GM12892 (cell line): ENCODE measurements at places on chromosomes 3 and 15.

DNA sequence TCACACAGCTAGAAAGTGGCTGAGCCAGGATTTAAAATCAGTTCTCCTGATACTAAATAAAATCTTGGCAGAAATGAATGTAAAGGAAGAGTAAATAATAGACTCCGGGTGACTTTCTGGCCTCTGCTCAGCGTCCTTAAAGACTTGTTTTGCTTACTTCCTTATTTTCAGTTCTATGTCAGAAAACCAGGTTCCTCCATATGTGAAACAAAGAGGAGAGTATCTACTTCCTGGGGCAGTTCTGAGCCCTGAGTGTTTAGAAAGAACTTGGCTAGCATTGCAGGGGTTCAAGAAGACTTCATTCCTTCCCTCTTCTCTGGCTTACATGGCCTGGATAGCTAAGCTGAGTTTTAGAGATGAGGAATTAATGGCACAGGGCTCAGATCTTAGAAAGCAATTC lies 222.8 kb upstream of the TLE3 start:
- no peak for DNase-seq

GRCh38 chr3:148079370-148079769 lies 618.3 kb upstream of the AGTR1 start:
- DNase-seq: no peak

DNA sequence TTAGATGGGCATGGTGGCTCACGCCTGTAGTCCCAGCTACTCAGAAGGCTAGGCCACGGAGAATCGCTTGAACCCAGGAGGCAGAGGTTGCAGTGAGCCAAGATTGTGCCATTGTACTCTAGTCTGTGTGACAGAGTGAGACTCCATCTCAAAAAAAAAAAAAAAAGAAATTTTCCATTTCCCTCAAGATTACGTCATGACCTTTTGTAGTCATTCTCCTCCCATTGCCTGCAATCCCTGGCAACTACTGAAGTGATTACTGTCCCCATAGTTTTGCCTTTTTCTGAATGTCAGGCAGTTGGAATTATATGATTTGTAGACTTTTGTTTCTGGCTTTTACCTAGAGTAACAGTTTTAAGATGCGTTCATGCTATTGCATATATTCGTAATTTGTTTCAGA lies 28.0 kb downstream of the WDR76 start:
- no peak for DNase-seq

- DNase-seq: no peak
Measured at GRCh38 chr3:100317912-100318311, 16.6 kb upstream of the NIT2 start.

DNA sequence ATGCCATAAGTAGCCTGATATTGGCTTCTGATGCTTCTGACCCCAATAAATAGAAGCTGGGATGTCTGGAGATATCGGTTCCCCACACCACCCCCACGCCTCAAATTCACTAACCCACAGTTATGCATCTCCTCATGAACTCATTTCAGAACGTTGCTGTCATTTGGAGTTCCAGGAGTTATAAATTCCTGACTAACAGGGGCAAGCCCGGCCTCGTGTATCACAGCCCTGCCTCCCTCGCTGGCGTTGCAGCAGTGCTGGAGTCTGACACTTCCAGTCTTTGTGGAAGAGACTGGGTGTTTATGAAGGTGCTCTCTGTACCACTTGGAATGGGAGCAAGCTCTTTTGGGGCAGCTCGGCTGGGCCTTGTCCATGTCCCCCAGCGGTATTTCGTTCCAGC lies 101.0 kb downstream of the ANP32A start:
- no peak for DNase-seq

DNA sequence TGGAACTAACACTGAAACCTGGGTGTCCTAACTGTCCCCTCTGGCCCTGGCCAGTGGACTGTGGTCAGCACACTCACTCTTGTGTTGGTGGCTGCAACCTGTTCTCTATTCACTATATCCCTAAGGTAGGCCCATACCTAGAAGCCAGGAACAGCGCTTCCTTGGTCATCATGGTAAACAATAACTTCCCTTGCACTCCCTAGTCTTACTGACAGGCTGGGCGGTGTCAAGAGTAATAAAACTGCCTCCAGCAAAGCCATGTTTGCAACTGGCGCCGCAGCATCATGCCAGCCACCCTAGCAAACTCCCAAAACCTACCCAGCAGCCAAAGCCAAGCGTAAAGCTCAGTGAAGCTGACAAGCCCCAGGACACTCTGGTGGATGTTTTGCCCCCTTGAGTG lies 63.1 kb upstream of the TSEN2 start:
- no peak for DNase-seq

GRCh38 chr3:56620371-56620770 lies 62.7 kb downstream of the TASOR start:
- DNase-seq: no peak

DNA sequence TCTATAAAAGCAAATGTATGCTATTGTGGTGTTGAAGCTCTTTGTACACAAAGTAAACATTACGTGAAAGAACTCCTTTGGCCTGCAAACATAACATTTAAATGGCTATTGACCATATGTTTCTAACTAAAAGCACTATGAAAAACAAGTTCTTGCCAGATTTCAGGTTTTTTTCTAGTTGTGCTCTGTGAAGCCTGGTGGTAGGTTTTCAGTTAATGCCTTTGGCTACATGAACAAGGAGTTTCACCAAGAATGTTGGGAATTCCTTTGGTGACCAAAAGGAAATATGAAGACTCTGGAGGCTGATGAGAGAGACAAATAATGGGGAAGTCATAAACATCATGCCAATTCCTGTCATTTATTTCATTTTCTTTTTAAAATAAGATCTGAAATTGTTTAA lies 66.0 kb downstream of the RBMS3 start:
- no peak for DNase-seq

GRCh38 chr3:157914882-157915281 lies 191.3 kb downstream of the SHOX2 start:
- no peak for DNase-seq

GRCh38 chr15:101048581-101049030 lies 129.4 kb downstream of the LRRK1 start:
- DNase-seq: no peak

- DNase-seq: no peak
Measured at GRCh38 chr3:149941186-149941585, 29.5 kb downstream of the PFN2 start.

DNA sequence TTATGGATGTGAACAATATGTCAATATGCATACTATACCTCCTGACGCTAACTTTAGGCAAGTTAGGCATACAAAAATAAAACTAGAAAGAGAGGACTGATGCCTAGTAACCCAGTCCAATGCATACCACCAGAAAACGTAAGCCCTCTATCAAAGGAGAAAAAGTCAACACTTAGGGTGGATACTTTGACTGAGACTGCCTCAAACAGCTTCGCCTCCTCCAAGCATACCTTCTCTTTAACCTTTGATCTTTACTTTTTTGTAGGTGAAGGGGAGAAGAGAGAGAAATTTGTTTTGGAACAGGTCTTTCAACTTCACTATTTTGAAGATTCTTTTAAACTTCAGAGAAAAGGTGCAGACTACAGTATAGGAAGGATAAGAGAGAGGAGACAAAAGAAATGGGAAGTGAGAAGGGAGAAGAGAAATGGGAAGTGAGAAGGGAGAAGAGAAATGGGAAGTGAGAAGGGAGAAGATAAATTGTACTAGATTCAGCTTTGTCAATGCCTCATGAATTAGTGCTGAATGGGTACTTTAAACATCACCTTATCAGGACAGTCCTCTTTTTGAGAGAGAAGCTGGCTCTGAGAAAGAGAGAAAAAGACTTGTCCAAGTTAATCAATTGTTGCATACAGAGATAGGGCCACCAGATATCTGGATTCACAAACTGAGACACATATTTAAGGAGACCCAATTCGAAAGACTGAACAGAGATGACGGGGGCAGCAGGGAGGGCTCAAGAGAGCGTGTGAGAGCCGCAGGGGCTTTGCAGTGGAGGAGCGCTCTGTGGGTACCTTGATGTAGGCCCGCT lies 1.0 kb downstream of the P3H2 start:
- DNase-seq: no peak

DNA sequence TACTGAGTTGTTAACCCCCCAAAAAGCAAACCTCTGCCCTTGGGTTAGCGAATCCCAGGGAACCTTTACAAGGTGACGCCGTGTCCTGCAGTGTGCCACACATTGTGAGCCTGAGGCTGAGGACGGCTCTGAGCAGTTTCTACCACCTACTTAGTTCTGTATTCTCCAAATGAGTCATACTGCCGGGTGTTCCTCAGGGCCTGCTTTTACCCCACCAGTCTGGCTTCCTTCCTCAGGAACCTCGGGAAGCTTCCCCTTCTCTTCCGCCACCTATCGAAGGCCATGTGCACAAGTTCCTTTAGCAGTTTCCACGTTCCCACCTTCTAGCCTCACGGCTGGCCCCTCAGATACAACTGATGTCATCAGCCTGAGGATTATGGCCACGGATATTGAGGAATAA lies 384.0 kb upstream of the TPM1 start:
- peak; percentile 27 for DNase-seq

GRCh38 chr3:147744967-147745366 lies 335.8 kb downstream of the ZIC1 start:
- no peak for DNase-seq

DNA sequence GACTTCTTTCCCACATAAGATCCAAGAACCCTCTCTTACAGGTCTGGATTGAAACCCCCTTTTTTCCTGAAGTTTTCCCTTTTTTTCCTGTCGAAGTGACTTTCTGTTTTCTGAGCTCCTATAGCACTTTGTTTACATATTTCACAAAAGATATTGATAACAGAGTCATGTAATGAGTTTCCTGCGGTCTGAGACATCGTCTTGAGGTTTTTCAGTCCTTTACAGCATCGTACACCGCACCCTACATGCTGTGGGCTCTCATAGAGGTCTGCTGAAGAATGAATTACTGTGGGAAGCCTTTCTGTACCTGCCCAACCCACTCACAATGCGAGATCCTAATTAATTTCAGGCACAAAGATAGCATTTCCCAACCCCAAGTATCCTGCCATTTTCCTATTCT lies 53.1 kb downstream of the MCF2L2 start:
- DNase-seq: no peak

GRCh38 chr3:126019683-126020082 lies 50.7 kb downstream of the ROPN1B start:
- no peak for DNase-seq

- no peak for DNase-seq
Measured at GRCh38 chr3:53588122-53588521, 93.7 kb downstream of the CACNA1D start.

- no peak for DNase-seq
Measured at GRCh38 chr3:123586968-123587367, 2.1 kb upstream of the HACD2 start.

GRCh38 chr15:38620851-38621594 lies 56.4 kb upstream of the RASGRP1 start:
- no peak for DNase-seq

GRCh38 chr3:53109190-53109589 lies 21.0 kb downstream of the RFT1 start:
- DNase-seq: no peak

- no peak for DNase-seq
Measured at GRCh38 chr15:27448234-27448633, 477.3 kb downstream of the GABRG3 start.

GRCh38 chr3:74546426-74546825 lies 68.0 kb downstream of the CNTN3 start:
- no peak for DNase-seq

DNA sequence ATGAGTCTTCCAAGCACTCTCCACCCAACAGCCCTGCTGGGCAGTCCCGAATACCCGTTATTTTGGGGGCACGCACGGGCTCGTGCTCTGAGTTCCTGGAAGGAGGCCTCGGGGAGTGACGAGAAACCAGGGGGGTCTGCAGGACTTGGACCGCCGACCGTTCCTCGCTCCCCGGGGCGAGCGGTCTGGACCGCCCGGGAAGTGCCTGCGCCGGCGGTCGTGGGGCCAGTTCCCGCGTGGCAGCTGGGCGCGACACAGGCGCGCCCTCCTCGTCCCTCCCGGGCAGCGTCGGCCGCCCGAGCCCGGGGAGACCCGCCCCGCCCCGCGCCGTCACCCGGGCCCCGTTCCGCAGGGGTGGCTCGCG lies 387 bp downstream of the GNB4 start:
- no peak for DNase-seq

DNA sequence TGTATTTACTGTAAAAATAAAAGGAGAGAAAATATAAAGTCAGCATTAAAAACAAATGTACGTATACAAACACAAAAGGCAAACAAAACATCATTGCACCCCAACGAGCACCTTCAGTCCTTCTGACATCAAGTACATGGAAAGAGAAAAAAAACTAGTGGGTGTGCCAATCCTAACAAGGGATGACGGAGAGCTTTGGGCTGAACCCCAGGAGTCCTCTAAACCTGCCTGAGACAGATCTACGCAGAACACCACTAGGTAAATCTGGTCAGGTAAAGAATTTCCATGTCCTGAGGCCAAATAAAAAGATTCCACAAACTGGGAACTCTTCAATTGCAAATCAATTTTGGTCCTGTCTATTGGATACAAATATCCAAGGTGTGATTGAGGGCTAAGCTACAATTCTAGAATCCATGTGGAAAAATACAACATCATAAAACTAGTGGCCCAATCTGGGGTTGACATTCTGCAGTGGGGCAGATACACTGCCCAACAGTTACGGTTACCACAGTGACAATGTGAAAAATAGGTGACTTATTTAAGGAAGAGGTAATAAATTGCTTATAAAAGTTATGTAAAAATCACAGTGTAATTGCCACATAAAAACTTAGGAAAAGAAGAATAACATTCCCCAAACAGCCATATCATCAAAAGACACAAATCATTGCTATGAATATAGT lies 14.2 kb downstream of the IFT80 start:
- no peak for DNase-seq

DNA sequence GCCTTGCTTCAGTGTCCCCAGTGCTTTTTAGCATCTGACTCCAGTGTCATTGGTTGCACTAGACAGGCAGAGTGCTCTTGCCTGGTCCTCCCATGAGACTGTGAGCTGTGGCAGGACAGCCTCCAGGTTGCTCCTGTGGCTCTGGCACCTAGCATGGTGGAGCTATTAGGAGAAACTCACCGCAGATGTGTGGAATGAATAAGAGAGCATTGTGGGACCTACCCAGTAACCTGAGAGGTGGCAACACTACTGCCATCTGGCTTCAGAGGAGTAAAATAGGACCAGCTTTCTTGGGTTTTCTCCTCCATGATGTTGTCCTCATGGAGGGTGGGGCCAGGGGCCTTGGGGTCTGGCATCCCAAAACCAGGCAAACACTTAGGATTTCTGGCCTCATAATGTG lies 183.6 kb downstream of the EPHB1 start:
- no peak for DNase-seq

DNA sequence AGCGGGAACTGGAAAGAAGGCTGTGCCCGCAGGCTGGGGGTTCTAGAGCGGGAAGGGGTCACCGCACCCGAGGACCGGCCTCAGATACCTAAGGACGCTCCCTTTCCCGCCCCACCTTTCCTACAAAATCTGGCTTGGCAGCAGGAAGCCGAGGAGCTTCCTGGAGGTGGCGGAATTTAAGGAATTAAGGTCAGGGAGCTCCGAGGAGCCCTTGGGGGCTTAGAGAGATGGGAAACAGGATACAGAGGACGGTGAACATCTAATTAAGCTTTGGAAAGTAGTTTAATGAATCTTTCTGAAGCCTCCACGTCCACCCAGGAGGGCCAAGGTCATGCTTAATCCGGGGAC lies 507 bp upstream of the AP3B2 start:
- DNase-seq: no peak
